ENCODE measurements at places on chromosomes 5 and 9. TPM values are rescaled to one million over a fixed set of nuclear protein-coding genes. Genes with fewer than 3 reads are reported as not detected.

The CDC20B gene
- not detected for total RNA-seq

The HSPA4 gene
- total RNA-seq = 238 TPM

The KIF24 gene
- total RNA-seq = 2.1 TPM

The PCDHA12 gene
- not detected for total RNA-seq

The FOXD1 gene
- 10.4 TPM for total RNA-seq

The PCDHGA5 gene
- total RNA-seq = 1.8 TPM

The OTP gene
- total RNA-seq = not detected

The PTBP3 gene
- total RNA-seq = 90.3 TPM

The AJM1 gene
- 0.11 TPM for total RNA-seq

The SLC34A3 gene
- not detected for total RNA-seq

The ST8SIA4 gene
- total RNA-seq = not detected

The MORN5 gene
- not detected for total RNA-seq

The NADK2 gene
- 22.2 TPM for total RNA-seq

The SPINK7 gene
- total RNA-seq = not detected

DNA sequence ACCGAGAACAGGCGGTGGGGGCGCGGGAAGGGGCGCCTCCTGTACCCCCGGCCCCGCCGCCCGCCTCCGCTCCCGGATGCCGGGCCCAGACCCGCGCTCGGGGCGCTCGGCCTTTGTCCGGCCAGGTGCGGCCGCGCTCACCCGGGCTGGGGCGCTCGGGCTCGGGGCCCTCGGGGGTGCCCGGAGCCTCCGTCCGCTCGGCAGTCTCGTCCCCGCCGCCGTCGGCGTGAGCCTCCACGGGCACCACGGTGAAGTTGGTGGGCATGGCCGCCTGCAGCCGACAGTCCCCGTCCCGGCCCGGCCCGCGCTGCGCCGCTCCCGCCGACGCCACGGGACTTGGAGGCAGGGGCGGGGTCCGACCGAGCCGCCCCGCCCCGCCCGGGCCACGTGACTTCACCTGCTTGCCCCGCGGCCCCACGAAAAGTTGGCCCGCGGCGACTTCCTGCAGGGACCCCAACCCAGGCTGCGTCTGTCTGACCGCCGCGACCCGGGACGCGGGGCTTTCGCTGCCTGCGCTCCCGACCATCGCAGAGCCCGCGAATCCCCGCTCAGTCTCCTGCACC lies at the start of gene SLC12A7:
Gene SLC12A7 (minus strand): TSS at position 337 of the 563 bp plus-strand sequence. CDS start 72 bp downstream, at position 265.
- H3K4me3 ChIP-seq = peak within 1 kb of the TSS; percentile 78
- peaks cover 9% of the 10 kb centered on the region for H3K27me3 ChIP-seq
- peaks cover 8% of the 10 kb centered on the region for H3K36me3 ChIP-seq
- 0 out of 2 replicates have a peak within 1 kb of the TSS, but pooled peaks have one; percentile 1 for H3K27ac ChIP-seq
- peaks cover 19% of the 10 kb centered on the region for H3K4me1 ChIP-seq
- peak; percentile 53 for DNase-seq

DNA sequence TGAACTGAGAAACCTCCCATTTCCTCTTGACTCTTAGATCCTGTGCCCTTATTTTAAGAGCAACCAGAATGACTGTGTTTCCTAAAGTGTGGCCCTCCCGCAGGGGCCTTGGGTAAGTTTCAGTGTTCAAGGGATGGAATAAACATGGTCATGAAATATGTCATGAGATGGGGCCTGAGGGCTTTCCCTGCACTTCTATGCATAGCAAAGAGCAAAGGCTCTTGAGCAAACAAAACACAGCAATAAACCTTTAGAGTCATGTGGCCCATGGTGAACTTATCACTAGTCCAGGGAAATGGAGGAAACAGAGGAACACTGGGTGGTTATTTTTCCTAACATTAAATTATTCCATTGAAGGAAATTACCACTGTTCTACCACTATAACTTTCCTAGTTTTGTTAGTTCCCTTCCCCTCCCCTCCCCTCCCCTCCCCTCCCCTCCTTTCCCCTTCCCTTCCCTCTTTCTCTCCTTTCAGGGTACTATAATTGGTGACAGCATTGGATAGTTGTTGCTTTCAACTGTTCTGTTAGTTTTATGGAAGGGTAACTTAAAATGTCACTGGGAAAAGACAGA lies 72.4 kb downstream of the CTSL start:
- H3K4me1 ChIP-seq = peaks cover 3% of the 10 kb centered on the region
- no peak overlapping the region for H3K27ac ChIP-seq
- no peak for DNase-seq
- H3K27me3 ChIP-seq = no peaks in the 10 kb centered on the region
- no peaks in the 10 kb centered on the region for H3K36me3 ChIP-seq

DNA sequence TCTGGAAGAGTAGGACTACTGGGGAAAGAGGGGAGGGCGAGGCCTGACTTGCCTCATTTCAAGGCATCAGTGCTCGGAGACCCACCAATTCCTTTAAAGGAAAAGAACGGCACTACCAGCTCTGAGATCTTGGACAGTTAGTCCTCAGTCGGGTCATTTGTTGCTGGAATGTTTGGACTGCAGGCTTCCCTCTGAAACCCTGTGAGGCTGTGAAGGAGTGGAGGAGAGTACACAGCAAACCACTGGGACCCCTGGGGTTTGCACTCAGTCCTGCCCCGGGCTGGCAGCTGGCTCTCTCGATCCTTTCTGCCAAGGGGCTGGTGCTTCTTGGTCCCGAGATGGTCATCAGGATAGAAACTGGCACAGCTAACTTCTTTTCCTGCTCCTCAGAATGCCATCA lies 194.5 kb downstream of the TRIO start:
- no peaks in the 10 kb centered on the region for H3K27me3 ChIP-seq
- no peak overlapping the region for H3K4me3 ChIP-seq
- H3K36me3 ChIP-seq = peaks cover 89% of the 10 kb centered on the region

DNA sequence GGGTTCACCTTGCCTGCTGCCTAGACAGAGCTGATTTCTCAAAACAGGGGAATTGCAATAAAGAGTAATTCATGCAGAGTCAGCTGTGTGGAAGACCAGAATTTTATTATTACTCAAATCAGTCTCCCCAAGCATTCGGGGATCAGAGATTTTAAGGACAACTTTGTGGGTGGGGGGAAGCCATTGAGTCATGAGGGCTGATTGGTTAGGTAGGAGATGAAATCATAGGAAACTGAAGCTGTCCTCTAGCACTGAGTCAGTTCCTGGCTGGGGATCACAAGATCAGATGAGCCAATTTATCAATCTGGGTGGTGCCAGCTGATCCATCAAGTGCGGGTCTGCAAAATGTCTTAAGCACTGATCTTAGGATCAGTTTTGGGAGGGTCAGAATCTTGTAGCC lies 159.1 kb upstream of the MAP1B start:
- H3K27me3 ChIP-seq = no peaks in the 10 kb centered on the region
- H3K27ac ChIP-seq = no peak overlapping the region
- no peaks in the 10 kb centered on the region for H3K4me1 ChIP-seq
- H3K4me3 ChIP-seq = no peak overlapping the region

- H3K36me3 ChIP-seq = peaks cover 55% of the 10 kb centered on the region
- H3K27ac ChIP-seq = no peak overlapping the region
- H3K27me3 ChIP-seq = no peaks in the 10 kb centered on the region
- DNase-seq = no peak
- no peak overlapping the region for H3K4me3 ChIP-seq
Measured at GRCh38 chr9:35741740-35742139, 7.3 kb downstream of the GBA2 start.

DNA sequence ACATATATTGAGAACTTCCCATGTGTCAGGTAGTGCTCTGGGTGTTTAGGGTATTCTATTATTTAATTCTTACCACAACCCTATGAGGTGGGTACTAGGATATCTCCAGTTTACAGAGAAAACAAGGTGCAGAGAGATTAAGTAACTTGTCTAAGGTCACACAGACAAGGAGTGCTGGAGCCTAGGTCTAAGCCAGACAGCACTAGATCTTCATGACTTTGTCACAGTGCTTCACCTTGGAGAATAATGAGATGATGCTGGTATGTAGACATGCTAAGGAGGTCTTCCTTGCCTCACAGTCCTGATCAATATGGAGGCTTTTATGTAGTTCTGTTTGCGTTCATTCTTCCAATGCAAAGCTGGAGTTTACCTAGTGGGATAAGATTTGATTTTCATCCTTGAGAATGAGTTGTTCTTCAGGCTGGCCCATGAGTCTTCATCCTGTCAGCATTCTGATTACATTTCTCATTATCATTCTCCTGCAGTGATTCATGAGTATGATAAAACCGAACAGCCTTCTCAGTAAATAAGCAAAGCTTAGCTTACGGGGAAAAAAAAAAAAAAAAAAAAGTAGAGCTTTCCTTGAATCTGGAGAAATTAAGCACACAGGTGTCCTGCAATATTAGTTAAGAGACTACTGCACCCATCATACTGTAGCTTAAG lies 176.3 kb downstream of the C9orf152 start:
- DNase-seq = peak; percentile 73
- peak overlapping the region; percentile 88 for H3K27ac ChIP-seq
- H3K36me3 ChIP-seq = no peaks in the 10 kb centered on the region
- no peaks in the 10 kb centered on the region for H3K27me3 ChIP-seq
- H3K4me3 ChIP-seq = no peak overlapping the region

DNA sequence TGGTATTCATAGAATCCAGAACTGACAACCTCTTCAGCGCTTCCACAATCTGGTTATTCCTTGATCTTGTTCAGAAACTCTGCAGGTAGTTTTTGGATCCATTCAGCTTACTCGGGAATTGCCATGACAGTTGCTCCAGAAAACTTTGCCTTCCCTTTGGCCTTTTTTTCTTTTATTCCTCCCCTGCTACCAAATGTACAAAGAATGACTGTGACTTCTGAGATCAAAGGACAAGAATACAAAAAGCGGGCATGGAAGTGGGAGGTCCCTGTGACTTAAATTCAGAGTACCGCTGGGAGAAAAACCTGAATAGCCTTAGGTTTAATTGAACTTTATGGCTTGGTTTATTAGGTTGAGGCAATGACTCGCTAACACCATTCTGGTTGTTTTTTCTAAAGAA lies 59.5 kb downstream of the ADGRV1 start:
- DNase-seq = no peak
- no peak overlapping the region for H3K4me3 ChIP-seq
- no peaks in the 10 kb centered on the region for H3K36me3 ChIP-seq

GRCh38 chr5:124053340-124053739 lies 541.4 kb downstream of the CSNK1G3 start:
- DNase-seq = peak; percentile 55
- H3K36me3 ChIP-seq = no peaks in the 10 kb centered on the region
- peaks cover 5% of the 10 kb centered on the region for H3K4me1 ChIP-seq
- no peak overlapping the region for H3K4me3 ChIP-seq

DNA sequence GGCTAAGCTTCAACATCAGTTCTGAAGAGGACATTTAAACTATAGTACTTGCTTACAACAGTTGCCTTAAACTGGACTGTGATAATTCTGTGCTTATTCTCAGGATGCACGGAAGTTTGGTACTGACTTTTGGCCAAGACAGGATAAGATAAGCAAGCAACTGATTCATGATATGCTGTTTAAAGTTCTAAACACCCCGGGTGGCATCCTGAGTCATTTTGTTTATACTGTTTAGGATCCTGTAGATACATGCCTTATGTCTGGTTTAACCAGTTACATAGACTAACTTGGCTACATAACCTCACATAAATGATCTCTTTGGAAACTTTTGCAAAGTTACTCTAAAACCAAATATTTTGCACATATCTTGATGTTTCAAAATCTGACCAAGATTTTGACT lies 95.9 kb downstream of the CDH9 start:
- H3K4me1 ChIP-seq = no peaks in the 10 kb centered on the region
- no peak for DNase-seq
- no peak overlapping the region for H3K27ac ChIP-seq
- H3K4me3 ChIP-seq = no peak overlapping the region
- no peaks in the 10 kb centered on the region for H3K27me3 ChIP-seq
- no peaks in the 10 kb centered on the region for H3K36me3 ChIP-seq

- no peak overlapping the region for H3K27ac ChIP-seq
- H3K4me1 ChIP-seq = no peaks in the 10 kb centered on the region
- no peak for DNase-seq
- H3K4me3 ChIP-seq = no peak overlapping the region
Measured at GRCh38 chr9:121048618-121049017, 1.5 kb downstream of the C5 start.

DNA sequence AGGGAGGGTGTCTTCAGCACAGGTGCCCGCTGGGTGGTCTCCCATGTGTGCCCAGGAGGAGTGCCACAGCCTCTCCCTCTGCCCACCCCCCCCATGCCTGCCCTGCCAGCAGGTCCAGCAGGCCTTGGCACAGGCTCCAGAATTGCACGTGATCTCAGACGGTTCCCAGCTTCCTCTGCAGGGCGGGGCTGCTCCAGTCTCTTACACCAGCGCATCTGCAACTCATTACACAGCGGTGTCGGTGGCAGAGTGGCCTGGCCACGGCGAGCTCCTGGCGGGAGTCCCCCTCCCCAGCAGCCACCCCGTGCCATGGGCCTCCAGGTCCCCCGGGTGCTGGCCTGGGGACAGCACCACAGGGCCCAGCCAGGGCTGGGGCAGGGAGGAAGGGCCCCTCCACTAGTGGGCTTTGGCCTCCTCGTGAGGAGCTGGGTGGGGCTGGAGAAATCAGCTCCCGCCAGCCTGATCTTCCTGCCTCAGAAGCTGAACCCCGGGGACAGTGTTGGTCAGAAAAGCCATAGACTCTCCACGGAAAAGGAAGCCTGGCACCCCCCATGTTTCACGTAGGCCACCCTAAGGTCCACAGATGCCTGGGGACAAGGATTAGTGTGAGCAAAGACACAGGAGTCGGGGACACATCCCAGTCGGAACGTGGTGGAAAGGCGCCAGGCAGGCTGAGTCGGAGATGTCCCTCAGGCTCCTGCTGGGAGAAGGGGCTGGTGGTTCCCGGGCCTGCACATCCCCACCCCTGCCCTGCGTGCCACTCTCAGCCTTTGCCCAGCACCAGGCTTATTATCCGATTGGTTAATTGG lies 40.2 kb downstream of the RXRA start:
- peak overlapping the region; percentile 54 for H3K27ac ChIP-seq
- H3K4me3 ChIP-seq = no peak overlapping the region
- H3K27me3 ChIP-seq = no peaks in the 10 kb centered on the region

- H3K4me3 ChIP-seq = no peak overlapping the region
- H3K4me1 ChIP-seq = no peaks in the 10 kb centered on the region
- H3K27me3 ChIP-seq = peaks cover 8% of the 10 kb centered on the region
- no peaks in the 10 kb centered on the region for H3K36me3 ChIP-seq
Measured at GRCh38 chr5:180119903-180120236, 48.3 kb upstream of the RNF130 start.

Data from SJSA1 (cell line).